Activated naive CD4-positive, alpha-beta T cell treated with Interleukin-2 at 50 U/mL for 16 hours (primary cell): ENCODE measurements at places on chromosomes 7 and 10.

- DNase-seq, result no peak
Measured at GRCh38 chr7:24102988-24103387, 181.0 kb upstream of the NPY start.

GRCh38 chr7:80499350-80499953 is 12.4 kb downstream of the GNAT3 start:
- DNase-seq, result no peak

DNA sequence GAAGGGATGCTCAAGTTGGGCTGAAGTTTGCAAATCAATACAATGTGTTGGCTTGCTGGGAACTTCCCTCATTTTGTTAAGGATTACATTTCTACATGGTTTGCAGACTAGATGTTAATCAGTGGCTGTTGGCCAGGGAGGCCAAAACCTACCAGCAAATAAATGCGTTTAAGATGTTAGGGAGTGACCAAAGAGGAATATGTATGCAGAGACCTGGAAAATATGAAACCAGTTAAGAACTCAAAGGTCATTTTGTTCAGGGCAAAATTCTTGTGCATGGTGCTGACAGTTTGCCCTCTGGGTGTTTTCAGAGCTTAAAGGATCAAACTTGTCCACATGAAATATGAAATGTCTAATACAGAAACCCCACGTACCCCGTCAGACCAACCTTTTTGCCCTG is 30.3 kb downstream of the GATA3 start:
- DNase-seq, result no peak

DNA sequence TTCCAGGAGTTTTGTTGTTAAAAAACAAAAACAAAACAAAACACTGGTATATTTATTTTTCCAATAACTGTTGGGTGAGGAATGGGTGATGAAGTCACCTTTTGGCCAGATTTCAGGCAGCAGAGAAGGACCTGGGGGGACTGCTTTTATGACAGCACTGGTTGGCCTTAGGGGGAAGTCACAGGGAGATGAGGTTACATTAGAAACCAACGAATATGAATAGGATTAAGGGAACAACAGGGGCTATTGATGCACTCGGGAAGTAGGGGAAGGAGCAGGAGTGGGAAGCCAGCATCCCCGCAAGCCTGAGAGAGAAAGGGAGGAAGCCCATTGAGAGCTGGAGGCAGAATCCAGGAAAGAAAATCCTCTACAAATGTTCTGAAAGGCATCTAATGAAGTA is 958.4 kb downstream of the TYW1 start:
- DNase-seq, result no peak

DNA sequence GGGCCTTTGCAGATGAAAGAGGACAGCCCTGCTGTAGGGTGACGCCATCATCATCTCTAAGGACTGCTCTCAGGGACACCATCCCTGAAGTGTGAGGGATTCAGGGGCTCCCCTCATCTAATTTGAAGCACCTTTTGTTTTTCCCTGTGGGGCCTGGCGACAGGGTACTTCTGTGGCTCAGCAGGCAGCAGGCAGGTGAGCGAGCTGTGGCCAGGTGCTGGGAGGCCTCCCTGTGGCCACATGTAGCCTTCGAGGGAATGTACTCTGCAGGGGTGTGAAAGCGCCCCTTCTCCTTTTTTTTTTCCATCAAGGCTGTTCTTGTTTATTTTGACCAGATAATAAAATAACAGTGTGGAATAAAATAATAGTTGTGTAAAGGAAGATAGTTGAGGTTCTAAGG is 118.2 kb upstream of the DPP6 start:
- DNase-seq, result no peak
